Myocyte (in vitro differentiated cells): ENCODE measurements at places on chromosomes 16 and 17. TPM values are rescaled to one million over a fixed set of nuclear protein-coding genes. Genes with fewer than 3 reads are reported as not detected.

The ACSM2A gene
- total RNA-seq, result not detected in 2 replicates

DNA sequence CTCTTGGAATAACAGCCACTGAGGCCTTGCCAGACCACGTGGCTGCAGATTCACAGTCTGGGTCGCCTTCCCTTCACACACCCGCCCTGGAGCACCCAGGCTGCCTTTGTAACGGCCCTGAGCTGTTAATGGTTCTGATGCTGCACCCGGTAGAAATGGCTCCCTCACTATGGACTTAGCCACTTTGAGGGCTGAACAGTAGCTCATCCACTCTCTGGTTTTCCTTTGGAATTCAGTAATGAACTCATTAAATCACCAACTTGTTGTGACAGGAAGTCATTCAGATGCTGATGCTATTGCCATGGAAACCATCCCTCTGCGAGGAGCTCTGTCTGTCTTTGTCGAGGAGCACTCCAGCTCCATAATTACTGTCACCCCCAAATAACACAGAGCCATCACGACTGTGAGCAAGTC, 59.2 kb downstream of the CDK5R1 start:
- no peak for DNase-seq

- peak; percentile 93 for DNase-seq
These were observed 6.3 kb upstream of the PPP1R27 start for GRCh38 chr17:81840826-81841778.

The TMEM114 gene
- not detected in 2 replicates for total RNA-seq

The FOXN1 gene
- not detected in 2 replicates for total RNA-seq

The TBC1D3E gene
- total RNA-seq, result not detected in 2 replicates

DNA sequence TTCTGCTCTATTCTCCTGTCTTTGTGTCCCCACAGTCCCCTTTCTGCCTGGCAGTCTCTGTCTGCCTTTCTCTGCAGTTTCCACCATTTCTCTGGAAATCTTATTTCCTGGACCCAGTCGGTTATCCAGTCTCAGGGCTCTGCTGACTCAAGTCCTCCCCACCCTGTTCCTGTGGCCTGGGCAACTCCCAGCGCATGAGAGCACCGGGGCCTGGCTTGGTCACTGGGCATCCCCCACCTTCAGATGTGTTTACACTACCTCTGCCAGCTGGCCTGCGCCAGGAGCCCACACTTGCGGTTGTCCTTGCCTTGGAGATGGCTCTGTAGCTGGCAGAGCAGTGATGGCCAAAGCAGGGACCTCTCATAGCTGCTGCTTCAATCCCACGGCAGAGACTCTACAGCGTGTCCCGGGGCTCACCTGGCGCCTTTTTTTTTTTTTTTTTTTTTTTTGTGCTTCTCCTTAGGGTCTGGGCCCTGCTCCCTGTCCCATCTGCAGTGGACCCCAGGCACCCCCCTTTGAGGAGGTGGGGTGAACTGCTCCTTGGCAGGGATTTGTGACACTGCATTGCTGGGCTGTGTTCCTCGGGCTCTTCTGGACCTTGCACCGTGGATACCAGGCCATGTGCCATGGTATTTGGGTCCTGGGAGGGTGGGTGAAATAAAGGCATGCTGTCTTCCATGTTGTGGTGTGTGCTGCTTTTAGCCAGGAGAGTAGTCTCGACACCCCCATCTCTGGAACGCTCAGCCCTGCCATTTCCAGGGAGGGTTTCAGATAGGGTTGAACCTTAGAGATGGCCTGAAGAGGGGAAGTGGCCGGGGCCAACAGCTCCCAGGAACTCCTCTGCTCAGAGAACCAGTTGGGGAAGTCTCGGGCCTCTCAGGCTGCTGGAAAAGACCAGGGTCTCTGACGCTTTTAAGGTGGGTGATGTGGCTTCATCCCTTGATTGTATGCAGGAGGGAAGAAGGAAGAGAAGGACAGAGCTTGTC, 17.5 kb downstream of the GUCY2D start:
- DNase-seq, result peak; percentile 34

GRCh38 chr16:57282510-57283213, 1.8 kb downstream of the PLLP start:
- DNase-seq, result no peak

DNA sequence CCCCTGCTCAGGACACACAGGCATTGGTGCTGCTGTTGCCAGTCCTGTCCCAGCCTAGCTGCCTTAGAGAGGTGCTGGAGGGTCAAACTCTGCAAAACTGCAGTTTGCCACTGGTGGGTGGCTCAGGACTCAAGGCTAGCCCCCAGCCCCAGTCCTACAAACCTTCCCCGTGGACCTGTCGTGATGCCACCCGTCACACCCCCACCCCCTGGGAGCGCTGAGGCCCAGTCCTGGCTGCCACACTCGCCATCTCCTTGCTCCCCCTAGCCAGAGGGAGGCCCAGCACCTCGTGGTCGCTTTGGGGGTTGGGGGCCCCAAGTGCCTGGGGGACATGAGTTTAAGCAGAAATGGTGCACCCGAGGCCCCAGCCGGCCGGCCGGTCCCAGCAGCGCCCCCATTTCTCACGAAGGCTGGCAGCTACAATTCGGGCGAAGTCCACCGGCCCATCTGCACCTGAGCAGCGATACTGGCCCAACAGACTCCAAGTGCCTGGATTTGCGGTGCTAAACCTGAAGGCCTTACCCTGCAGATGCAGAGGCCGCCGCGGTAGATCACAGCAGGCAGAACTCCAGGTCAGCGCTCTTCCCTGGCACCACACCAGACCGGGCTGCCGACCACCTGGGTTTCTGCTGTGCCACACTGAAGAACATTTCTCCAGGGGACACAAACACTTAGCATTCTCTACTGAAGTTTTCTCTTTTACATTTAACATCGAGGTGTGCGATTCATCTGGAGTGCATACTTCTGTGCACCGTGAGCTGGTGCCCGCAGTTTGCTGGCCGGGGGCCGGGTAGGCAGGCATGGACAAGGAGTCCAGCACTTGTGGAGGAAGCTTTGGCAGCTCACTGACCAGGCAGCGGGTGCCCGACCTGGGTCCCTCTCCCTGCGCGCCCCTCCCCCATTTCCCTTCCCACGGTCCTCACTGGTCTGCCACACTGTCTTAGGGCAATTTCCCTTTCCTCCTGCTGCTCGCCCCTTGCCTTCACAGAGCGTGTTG, 130.0 kb downstream of the KCNJ12 start:
- no peak for DNase-seq

DNA sequence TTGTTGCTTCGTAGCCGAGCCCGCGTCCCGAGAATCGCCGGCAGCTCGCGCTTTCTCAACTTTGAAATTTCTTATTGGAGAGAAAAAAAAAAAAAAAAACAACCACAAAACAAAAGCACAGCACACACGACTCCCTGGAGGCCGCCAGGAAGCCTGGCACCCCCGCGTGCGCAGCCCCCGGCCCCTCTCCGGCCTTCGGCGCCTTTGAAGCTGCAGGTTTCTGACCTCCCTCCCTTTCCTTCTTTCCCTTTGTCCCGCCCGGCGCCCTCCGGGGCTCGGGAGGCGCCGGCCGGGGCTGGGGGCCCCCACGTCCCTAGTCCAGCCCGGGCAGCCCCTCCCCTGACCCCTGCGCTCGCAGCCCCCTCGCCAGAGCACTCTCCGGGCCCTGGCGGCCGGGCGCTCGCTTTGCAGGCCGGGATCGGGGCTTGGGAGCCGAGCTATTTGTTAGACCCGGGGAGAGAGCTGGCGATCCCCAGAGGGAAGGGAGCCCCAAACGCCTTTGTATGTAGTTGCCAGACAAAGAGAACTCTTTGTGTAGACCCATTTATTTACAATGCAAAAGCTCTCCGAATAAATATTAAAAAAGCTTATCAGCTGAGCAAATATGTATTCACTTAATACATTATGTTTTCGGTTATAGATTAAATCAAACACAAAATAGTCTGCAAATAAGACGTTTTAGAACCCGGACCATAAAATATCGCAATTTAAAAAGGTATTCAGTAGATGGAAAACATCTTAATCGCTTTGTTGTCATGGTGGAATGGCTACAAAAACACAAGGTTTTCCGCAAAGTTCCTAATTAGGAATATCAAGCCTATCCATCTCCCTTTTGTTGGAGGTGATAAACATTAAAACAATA, 2.3 kb downstream of the BAHCC1 start:
- DNase-seq, result peak; percentile 79

The TBC1D3K gene
- not detected in 2 replicates for total RNA-seq

The ITPRIPL2 gene
- 26.1 and 26.6 TPM in 2 replicates for total RNA-seq

GRCh38 chr17:72250206-72250605, 129.4 kb downstream of the SOX9 start:
- no peak for DNase-seq

DNA sequence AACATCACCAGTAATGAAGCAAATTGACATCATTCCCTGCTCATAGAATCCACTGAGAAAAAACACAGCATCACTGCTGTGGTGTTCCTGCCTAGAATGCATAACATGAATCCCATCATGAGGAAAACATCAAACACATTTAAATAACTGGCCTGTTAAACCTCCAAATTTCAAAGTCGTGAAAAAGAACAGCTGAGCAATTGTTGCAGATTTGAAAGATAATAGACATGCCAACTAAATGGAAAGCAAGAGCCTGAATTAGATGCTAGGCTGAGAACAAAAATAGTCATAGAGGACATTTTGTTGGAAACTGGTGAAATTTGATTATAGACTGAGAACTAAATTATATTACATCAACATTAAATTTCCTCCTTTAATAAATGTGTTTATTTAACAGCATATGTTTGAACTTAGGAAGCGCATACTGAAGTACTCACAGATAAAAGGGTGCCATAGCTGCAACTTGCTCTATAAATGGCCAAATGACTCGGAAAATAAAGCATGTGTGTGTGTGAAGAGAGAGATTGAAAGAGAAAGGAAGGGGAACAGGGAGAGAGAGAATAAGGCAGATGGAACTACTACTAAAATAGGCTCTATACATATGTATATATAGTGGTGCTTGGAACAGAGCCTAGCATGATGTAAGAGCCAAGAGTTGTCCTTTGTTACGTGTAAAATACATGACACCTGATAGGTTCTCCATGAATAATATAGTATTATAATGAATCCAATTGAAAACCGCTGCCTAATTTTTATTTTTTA, 305.0 kb upstream of the MON1B start:
- DNase-seq, result no peak
